ENCODE measurements at places on chromosomes 4 and X.

DNA sequence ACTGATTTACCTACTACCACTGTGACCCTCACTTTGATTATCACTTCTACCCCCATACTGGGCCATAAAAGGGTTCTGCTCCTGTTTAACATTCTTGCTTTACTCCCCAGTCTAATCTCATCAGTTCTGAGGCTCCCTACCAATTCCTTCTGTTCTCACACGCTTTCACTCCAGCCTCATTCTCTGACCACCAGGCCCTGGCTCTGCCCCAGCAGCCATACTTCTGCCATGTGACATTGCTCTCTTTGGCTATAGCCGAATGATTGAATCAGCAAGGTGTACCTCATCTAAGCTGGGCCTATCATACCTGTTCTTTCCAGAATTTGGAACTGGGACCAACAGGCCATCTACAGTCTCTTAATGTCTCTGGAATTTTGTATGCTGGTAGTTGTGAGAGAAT is 14.4 kb upstream of the ELF2 start:
- DNase-seq = no peak

GRCh38 chr4:74319470-74319869 is 11.2 kb downstream of the EPGN start:
- DNase-seq = peak; percentile 49

- DNase-seq = no peak
Observed at GRCh38 chrX:139086246-139086645, 374.7 kb upstream of the FGF13 start.

DNA sequence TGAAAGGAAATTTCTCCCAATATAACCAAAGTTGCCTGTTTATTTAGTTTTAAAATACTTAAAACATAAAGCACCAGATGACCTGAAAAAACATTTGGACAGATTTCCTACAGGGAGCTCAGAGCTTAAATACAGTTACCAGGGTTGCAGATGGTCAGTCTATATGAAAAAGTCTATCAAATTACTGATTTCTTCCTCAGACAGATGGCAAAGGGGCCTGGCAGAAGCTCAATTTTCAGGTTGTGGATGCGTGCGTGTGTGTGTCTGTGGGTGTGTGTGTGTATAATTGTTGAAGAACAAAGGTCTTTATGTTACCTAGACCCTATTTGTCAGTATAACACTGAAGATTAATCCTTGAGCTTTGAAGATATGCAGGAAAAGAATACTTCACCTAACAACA is 169.4 kb downstream of the MAD2L1 start:
- no peak for DNase-seq

- no peak for DNase-seq
Observed at GRCh38 chr4:110224812-110225211, 26.4 kb upstream of the ELOVL6 start.

DNA sequence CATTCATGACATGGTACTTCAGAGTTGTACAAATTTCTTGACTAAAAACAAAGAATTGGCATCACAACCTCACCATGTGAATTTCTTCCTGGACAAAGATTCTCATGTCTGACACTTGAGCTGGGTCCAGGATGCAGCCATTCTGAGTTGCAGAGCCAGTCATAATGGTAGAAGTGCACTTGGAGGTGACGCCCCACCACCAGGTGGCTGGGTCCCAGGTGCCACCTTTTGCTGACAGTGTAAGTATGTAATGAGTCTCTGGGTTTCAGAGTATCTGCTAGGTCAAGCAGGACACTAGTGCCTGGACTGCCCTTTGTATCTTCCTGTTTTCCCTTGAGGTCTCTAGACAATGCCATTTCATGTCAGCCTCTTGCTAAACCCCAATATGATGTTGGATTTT is 36.6 kb upstream of the WDR1 start:
- DNase-seq = no peak

DNA sequence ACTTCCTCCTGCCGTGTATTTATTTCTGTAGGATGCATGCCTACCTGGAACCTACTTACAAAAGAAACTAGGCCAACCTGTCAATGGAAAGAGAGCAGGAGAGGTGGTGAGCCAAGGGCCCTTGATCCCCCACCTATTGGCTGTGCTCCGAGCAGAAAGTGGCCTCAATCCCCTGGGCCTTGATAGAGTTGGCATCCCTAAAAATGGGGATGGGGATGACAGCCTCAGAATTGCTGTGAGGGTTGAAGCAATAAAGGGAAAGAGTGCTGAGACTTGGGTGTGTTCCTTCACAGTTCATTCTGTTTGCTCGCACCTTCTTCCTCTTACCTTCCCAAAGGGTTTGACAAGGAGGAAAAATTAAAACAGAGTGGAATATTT is 314.7 kb downstream of the STK32B start:
- no peak for DNase-seq

DNA sequence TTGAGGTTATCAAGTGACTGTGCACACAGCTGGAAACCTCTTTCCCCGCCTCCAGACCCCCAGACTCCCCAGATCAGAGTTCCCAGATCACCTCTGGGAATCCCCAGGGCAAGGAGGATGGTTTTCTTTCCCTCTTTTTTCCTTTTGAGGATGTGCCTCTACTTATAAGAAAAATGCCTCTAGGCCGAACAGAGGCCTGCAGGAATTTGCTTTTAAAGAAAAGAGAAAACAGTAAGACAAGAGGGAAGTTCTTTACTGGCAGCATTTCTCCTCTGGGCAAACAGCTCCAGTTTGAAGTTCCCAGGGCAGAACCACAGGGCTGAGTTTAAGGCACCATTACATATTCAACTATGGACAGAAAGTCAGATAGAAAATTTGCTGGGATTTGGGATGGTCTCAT is 837.9 kb upstream of the LCORL start:
- no peak for DNase-seq

- peak; percentile 93 for DNase-seq
Observed at GRCh38 chr4:4430492-4431195, 43.7 kb downstream of the NSG1 start.

GRCh38 chrX:56120242-56120641 is 111.9 kb upstream of the KLF8 start:
- DNase-seq = no peak

DNA sequence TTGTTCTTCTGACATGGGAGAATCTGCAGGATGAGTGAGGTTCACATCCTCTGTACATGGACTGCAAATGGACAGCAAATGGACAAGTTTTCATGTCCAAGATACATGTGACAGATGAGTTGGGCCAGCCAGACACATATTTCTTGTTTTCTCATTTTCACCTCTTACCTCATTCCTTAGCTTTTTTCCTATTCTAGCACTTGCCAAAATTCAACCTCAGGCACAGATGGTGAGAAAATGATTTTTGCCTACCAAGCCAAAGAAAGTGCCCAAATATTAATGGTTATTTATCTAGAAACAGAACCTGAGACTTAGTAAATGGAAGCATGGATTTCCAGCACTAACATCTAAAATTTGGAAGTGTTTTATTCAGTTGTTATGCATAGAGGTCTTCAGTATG is 402.2 kb downstream of the AFF2 start:
- DNase-seq = no peak

DNA sequence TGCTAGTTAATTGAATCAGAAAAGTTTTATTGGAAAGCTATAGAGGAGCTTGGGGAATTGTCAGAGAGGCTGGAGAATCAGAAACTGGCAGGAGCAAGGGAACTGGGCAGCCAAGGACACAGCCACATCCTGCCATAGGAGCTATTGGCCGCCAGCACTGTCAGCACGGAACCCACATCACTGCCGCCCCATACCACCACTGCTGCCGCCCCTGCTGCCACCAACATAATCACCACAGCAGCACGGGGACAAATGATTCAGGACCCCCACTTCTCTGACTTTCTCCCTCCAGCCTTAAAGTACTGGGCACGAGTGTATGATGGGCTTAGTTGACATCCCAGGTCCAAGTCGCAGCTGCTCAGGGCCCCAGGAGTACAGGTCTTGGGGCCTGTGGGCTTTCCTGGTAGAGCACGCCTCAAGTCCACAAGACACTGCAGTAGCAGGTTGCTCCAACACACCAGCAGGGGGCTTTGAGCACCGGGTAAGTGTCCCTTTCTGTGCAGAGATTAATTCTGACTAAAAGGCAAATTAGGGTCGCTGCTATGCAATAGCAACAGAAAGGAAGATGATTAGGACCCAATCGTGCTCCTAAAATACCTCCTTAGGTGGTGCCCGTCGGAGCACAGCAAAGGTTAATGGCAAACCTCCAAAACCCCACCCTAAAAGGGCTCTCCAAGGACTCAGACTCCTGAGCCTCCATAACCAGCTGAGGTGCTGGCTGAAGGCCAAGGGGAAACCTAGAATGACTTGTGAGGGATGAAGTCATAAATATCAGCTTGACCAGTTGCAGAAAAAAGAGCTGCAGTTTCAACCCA is 6.9 kb downstream of the PJA1 start:
- DNase-seq = peak; percentile 47

DNA sequence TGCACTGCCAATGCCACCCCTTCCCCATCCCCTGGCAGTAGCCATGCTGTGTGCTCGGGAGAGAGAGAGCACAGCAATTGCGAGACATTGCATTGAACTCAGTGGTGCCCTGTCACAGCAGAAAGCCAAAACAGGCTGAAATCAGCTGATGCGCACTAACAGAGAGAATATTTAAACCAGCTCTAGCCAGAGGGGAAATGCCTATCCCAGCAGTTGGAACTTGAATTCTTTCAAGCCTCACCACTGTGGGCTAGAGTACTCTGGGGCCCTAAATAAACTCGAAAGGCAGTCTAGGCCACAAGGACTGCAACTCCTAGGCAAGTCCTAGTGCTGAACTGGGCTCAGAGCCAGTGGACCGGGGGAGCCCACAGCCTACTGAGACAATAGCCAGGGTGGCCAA is 17.7 kb upstream of the RP2 start:
- DNase-seq = peak; percentile 79

GRCh38 chrX:119045884-119046283 is 26.9 kb upstream of the CT47C1 start:
- DNase-seq = no peak

- DNase-seq = no peak
Observed at GRCh38 chr4:38497121-38497520, 166.9 kb upstream of the KLF3 start.

DNA sequence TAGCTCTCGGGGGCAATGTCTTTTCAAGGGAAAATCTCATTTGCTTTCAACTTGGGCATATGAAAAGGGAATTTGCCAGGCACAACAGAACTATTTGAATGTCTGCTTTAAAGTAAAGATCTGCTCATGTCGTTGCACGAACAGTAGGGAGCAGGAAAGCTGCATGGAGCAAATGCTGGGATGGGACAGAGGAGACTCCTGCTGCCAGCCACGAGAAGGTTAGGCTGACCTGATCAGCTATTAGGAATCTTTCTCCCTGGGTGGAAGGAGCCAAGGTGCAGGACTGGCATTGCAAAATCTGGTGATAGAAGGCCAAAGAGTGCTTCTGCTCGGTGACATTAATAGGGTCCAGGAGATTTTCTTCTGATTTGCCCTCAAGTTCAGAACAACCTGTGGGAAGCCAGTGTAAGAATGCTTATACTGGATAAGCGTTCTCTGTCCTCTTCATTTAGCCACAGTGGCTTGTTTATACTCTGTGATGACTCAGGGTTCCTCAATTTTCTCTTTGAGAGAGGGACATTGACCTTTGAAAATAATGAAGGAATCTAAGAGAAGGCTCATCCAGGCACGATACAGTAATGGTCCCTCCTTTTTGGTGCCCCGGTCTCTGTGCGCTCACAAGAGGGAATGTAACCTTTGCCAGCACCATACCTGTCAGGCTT is 22.9 kb downstream of the FHL1 start:
- no peak for DNase-seq

DNA sequence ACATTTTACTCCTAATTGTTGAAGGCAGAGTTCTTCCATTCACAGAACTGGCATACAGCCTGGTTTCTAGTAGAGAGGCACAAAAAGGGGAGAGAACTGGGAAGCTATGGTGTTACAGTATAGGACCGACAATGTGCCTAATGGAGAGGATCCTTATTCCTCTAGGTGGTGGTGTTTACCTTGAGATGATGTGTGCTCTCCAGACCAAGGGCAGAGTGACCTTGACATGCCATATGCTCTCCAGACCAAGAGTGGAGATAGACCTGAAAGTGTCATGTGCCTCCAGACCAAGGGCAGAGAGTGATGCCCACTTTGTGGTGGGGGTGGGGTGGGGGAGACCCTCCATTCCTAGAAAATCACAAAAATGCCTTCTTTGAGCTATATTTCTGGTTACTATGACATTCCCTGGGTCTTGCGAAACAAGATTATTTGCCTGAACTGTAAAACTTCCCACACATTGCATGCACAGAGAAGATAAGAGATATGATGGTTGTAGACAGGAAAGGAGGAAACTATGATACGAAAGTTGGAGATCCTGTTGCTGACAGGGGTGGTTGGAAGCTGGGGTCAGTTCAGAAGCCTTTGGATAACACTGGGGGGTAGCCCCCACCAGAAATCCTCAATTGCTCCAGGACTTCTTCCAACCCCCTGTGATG is 119.7 kb downstream of the TEX13C start:
- peak; percentile 0 for DNase-seq

All from fibroblast of skin of scalp (primary cell).